ENCODE measurements at places on chromosomes 7 and 10.
A peak's percentile ranks its signal among the peaks of the same experiment; 100 is the strongest.

DNA sequence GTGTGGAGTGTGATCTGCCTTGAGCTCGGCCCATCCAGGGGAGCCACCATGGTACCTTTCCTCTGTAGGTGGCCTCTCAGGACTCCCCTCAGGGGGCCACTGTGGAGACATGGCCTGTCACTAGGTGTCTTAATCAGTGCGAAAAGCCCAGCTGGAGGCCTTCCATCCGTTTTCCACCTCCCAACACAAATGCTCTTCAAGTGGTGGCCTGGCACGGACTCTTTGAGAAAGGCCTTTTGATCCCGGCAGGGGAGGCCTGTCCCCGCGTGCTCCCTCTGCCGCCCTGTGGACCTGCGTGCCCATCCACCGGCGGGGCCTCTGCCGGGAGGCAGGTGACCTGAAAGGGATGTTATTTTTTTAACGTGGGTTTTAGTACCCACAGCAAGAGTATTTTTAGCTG lies 149.5 kb downstream of the RGS10 start:
- DNase-seq, result peak; percentile 70
- H3K36me3 ChIP-seq, result no peaks in the 10 kb centered on the region
- no peak overlapping the region for H3K4me3 ChIP-seq
- H3K27ac ChIP-seq, result no peak overlapping the region

DNA sequence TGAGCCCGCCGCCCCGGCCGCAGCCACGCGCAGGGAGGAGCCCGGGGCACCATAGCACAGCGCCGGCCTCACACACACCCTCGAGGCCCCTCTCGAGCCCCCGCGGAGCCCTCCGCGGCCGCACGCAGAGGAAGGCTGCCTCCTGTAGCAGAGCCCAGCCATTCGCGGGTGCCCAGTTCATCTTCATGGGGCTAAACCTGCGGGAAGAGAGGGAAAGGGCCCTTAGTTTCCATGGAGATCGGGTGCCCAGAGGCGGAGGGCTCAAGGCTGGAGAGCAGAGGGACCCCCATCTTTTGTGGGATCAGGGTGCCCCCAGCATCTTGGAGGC lies 2.9 kb upstream of the SYCE1 start:
- no peaks in the 10 kb centered on the region for H3K4me1 ChIP-seq
- no peak overlapping the region for H3K27ac ChIP-seq
- no peaks in the 10 kb centered on the region for H3K27me3 ChIP-seq
- no peak overlapping the region for H3K4me3 ChIP-seq
- DNase-seq, result no peak

DNA sequence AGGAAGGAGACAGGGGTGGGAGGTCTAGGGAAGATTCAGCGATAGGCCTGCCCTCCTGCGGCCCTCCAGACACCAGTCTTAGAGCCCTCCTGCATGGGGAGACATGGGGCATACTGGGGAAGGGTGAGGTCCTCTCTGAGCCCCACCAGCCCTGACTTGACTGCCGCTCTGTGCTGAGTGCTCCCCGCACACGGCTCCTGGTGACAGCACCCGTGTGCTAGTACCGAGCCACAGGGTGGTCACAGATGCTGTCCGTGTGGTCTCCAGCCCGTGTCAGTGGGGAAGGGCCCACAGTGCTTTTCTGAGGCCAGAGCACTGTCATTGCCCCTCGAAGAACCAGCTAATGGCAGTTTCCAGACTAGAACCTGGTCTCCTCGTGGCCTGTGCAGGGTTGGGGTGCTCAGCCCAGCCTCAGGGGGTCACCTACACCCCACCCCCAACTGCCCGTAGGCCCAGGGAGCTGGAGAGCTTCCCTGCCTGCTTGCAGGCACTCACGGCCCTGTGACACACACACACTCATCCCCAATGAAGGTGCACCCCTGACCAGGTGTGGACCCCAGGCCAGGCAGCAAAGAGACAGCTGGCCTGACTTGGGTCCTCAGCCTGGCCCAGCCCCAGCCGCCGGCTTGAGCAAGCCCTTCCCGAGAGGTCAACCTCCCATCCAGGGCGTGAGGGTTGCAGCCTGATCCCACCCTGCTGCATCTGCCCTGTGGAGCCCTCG lies 86.0 kb upstream of the RET start:
- H3K27me3 ChIP-seq, result no peaks in the 10 kb centered on the region
- H3K36me3 ChIP-seq, result no peaks in the 10 kb centered on the region
- no peak overlapping the region for H3K27ac ChIP-seq
- no peak overlapping the region for H3K4me3 ChIP-seq
- no peaks in the 10 kb centered on the region for H3K4me1 ChIP-seq

GRCh38 chr10:80580638-80581468 lies 43.2 kb downstream of the SH2D4B start:
- H3K4me3 ChIP-seq, result no peak overlapping the region
- no peak overlapping the region for H3K27ac ChIP-seq
- no peaks in the 10 kb centered on the region for H3K4me1 ChIP-seq
- H3K27me3 ChIP-seq, result no peaks in the 10 kb centered on the region
- no peaks in the 10 kb centered on the region for H3K36me3 ChIP-seq

- H3K27ac ChIP-seq, result no peak overlapping the region
- H3K36me3 ChIP-seq, result no peaks in the 10 kb centered on the region
- DNase-seq, result no peak
- H3K4me1 ChIP-seq, result peaks cover 13% of the 10 kb centered on the region
Measured at GRCh38 chr10:60535427-60535826, 145.8 kb upstream of the ANK3 start.

DNA sequence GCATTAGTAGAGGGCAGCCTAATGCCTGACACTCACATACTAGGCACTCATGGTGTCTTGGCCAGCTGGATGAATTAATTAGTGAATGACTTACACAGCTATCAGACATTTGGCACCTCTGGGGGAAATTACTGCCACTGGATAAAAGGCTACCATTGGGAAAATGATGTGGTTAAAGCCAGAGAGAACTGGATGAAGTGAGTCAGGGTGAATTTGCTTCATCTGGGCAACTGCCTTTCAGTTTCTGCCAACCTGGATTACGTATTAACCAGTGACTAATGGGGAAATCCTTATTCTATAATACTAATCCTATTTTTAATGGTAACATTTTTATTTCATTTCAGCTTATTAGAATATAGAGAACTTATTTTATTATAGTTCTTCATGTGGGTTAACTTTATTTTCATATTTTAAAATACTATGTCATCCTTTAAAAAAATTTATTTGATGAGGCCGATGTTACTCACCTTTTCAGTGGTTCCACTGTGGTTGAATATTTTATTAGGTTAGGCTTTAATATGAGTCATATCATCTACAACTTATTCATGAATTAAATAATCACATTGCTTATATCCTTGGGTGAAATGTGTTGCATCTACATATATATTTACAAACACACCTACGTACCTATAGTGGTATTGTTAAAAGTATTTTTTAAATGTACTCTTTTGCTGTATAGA lies 85.6 kb upstream of the CAPZA2 start:
- no peaks in the 10 kb centered on the region for H3K36me3 ChIP-seq
- peaks cover 9% of the 10 kb centered on the region for H3K4me1 ChIP-seq
- no peak overlapping the region for H3K4me3 ChIP-seq
- DNase-seq, result no peak

GRCh38 chr7:50367100-50367499 lies 62.6 kb downstream of the IKZF1 start:
- no peaks in the 10 kb centered on the region for H3K27me3 ChIP-seq
- H3K4me1 ChIP-seq, result peaks cover 4% of the 10 kb centered on the region
- no peak overlapping the region for H3K4me3 ChIP-seq
- H3K36me3 ChIP-seq, result no peaks in the 10 kb centered on the region

DNA sequence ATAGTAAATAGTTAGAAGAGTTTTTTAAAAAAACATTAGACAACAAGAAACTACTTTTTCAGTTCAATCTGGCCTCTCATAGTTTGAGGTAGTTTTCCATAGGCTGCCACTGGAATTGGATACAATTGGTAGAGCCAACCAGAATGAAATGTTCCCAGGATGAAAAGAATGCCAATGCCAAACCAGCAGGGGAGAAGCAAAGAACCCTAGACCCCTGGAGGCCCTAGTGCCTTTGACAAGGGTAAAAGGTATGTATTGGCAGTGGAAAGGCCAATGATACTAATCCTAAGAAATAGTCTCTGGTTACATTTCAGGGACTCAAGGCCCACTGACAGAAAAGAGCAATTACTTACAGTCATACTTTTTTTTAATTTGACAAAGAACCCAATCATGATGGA lies 77.4 kb upstream of the SEM1 start:
- H3K36me3 ChIP-seq, result no peaks in the 10 kb centered on the region
- H3K27ac ChIP-seq, result no peak overlapping the region
- H3K27me3 ChIP-seq, result no peaks in the 10 kb centered on the region
- DNase-seq, result peak; percentile 67
- no peaks in the 10 kb centered on the region for H3K4me1 ChIP-seq
- H3K4me3 ChIP-seq, result no peak overlapping the region

DNA sequence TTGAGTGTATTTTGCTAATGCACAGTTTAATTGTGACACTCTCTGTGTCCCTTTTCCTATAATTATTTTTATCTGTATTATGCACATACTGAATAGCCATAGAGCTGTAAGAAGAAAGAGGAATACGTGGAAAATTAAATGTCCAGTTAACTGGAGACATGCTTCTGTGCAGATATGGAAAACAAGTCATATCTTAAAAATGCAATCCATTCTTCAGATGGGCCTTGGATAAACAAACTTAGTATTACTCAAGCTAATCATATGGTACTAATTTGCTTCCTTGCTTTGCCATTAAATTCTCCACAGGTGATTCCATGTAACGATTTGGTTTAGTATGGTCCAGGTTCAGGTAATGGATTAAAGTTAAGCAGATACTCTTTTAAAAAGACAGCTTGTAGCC lies 201.2 kb upstream of the CELF2 start:
- no peak overlapping the region for H3K4me3 ChIP-seq
- no peak overlapping the region for H3K27ac ChIP-seq
- H3K27me3 ChIP-seq, result no peaks in the 10 kb centered on the region
- no peak for DNase-seq

DNA sequence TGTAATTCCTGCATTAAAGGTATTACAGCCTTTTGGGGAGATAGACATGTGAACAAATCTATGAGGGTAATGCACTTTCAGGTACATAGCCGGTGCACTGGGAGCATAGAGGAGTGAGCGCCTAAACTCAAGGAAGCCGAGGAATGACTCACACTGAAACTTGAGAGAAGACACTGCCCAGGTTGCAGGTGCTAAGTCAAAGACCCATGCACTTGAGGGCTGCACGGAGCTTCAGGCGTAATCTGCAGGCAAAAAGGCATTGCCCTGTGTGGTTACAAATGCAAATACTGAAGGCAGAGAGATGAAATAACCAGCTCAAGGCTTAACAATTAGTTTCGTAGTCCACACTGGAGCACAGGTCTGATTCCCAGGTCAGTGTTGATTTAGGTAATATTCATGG lies 51.0 kb upstream of the OSBPL3 start:
- no peaks in the 10 kb centered on the region for H3K36me3 ChIP-seq
- DNase-seq, result no peak
- no peak overlapping the region for H3K4me3 ChIP-seq
- no peak overlapping the region for H3K27ac ChIP-seq
- H3K4me1 ChIP-seq, result no peaks in the 10 kb centered on the region
- H3K27me3 ChIP-seq, result no peaks in the 10 kb centered on the region

DNA sequence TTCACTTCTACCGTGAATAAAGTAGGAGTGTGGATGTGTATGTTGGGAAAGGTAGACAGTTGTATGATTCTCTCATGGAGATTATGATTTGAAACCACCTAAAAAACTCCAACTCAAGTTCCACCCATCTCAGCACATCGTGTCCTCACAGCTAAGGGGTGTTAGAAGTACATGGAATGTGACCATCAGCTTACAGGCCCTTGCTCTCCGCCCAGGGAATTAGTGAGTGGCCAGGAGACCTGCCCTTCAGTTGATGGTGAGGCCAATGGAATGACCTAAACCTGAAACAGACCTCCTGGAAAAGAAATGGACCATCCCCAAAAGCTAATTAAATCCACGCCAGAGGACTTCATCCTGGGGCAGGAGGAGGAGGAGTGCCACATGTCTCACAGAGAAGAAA lies 2.1 kb upstream of the WNT2 start:
- DNase-seq, result peak; percentile 78
- H3K27ac ChIP-seq, result no peak overlapping the region
- H3K36me3 ChIP-seq, result no peaks in the 10 kb centered on the region
- H3K27me3 ChIP-seq, result peaks cover 90% of the 10 kb centered on the region
- no peak overlapping the region for H3K4me3 ChIP-seq

DNA sequence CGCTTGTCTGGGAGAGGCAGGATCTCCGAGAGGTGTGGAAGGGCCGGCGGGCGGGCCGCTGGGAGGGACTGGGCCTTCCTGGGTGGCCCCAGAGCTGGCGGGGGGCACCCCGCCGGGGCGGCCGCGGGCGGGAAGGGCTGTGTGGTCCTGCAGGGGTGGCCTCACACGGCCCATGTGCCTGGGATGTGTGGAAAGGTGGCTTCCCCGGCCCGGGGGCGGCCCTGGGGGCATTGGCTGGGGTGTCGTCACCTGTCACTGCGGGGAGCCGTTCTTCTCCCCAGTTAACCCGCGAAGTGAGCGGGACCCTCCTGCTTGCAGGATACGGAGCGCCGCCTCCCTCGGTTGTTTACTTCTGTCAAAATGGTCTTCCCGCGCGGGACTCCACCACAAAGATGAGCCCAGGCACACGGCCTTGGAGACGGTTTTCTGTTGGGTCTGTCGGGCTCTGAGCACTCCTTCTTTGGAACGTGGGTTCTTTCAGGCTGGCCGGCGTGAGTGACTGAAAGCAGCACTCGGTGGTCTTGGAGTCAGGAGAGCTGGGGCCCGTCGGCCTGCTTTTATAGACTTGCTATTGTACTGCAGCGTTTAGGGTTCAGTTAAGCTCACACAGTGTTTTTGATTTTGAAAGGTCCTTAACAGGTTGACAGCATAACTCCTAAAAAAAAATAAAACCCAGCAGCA lies 700 bp downstream of the SMC3 start:
- H3K27ac ChIP-seq, result peak overlapping the region; percentile 99
- peaks cover 29% of the 10 kb centered on the region for H3K36me3 ChIP-seq
- peak overlapping the region; percentile 97 for H3K4me3 ChIP-seq

GRCh38 chr10:105534086-105534485 lies 893.0 kb downstream of the SORCS3 start:
- no peak overlapping the region for H3K4me3 ChIP-seq
- H3K36me3 ChIP-seq, result no peaks in the 10 kb centered on the region
- H3K4me1 ChIP-seq, result no peaks in the 10 kb centered on the region
- peaks cover 51% of the 10 kb centered on the region for H3K27me3 ChIP-seq
- no peak for DNase-seq
- H3K27ac ChIP-seq, result no peak overlapping the region

DNA sequence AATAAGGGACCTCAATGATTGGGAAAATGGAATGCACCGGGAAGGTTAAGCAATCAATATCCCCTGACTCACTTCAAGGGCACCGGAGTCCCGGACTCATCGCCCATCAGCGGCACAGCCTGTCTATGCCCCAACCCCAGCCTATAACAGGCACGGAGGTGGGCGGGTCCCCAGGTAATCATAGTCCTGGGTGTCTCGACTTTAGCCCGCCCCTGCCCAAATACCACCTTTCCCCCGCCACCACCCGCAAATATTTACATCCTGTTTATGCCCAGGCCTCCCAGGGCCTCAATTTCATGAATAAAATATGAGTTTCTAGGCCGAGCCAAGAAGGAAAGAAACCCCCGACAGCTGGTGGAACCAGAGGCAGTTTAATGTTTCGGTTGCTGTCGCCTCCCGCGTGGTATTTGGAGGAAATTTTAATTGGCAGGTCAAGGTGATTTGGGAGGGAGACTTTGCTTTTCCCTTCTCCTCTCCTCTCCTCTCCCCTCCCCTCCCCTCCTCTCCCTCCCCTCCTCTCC lies 15.6 kb upstream of the RFC2 start:
- no peaks in the 10 kb centered on the region for H3K36me3 ChIP-seq
- DNase-seq, result peak; percentile 95
- no peaks in the 10 kb centered on the region for H3K4me1 ChIP-seq
- H3K27me3 ChIP-seq, result no peaks in the 10 kb centered on the region
- H3K27ac ChIP-seq, result no peak overlapping the region

Data from endodermal cell (in vitro differentiated cells).